Ascending aorta (tissue), 2 donors: ENCODE measurements at places on chromosomes 2 and 18.

DNA sequence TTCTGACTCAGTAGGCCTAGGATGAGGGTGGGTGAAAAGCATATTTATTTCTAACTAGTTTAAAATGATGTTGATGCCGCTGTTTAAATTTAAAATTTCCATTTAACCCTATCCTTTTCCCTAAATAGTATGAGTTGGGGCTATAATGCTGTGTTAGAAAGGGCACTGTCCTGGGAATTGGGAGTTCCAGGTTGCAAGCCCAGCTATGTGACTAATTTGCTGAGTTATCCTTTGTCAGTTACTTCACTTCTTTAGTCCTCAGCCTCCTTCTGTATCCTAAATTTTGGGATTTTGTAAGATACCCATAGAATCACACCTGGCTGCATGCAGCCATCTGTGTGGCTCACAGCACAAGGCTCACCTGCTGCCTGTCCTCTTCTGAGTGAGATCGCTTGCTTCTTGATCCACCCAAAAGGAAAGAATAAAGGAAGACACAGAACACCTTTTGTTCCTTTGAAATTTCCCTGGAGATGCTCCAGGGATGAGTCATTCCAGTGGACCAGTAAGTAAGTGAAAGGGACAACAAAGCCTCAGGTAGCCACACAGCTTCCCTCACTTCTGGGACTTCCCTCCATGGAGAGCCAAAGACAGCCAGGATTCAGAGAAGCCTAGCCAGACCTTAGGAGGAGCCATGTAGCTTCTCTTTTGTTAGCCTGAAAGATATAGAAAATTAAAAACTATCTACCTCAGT lies 97.2 kb downstream of the DTNA start:
- no peak overlapping the region for H3K4me3 ChIP-seq
- H3K27me3 ChIP-seq = no peaks in the 10 kb centered on the region
- peaks cover 9% of the 10 kb centered on the region for H3K4me1 ChIP-seq
- no peaks in the 10 kb centered on the region for H3K36me3 ChIP-seq

GRCh38 chr18:37571266-37571665 lies 5.7 kb upstream of the CELF4 start:
- H3K27me3 ChIP-seq = no peaks in the 10 kb centered on the region
- H3K36me3 ChIP-seq = no peaks in the 10 kb centered on the region
- DNase-seq = no peak
- H3K4me3 ChIP-seq = no peak overlapping the region
- peaks cover 12% of the 10 kb centered on the region for H3K4me1 ChIP-seq
- H3K27ac ChIP-seq = no peak overlapping the region

DNA sequence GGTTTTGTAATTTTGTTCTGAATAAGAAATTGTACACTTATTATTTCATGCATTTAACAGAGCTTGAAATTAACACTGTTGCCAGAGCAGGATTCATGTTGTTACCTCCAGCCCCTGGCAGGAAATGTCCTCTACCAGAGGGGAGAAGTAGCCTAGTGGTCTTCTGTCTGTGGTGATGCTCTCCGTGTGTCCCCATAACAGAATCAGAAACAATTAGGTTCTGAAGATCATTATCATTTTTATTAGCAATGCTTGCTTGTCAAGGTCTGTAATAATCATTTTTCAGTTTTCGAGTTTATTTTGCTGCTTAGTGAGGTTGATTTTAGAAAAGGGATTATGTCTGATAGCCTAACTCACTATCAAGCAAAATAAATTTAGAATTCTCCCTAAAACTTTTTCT lies 116.6 kb upstream of the CNTNAP5 start:
- DNase-seq = no peak
- no peaks in the 10 kb centered on the region for H3K36me3 ChIP-seq
- no peaks in the 10 kb centered on the region for H3K4me1 ChIP-seq
- no peak overlapping the region for H3K4me3 ChIP-seq

- no peak for DNase-seq
- H3K4me1 ChIP-seq = no peaks in the 10 kb centered on the region
- no peak overlapping the region for H3K27ac ChIP-seq
- H3K36me3 ChIP-seq = no peaks in the 10 kb centered on the region
- no peak overlapping the region for H3K4me3 ChIP-seq
- H3K27me3 ChIP-seq = no peaks in the 10 kb centered on the region
Observed at GRCh38 chr2:5977477-5977876, 285.3 kb downstream of the SOX11 start.

GRCh38 chr18:63567276-63567675 lies 19.9 kb upstream of the SERPINB13 start:
- no peak overlapping the region for H3K27ac ChIP-seq
- no peak for DNase-seq
- H3K4me3 ChIP-seq = no peak overlapping the region
- no peaks in the 10 kb centered on the region for H3K4me1 ChIP-seq
- H3K27me3 ChIP-seq = no peaks in the 10 kb centered on the region

- H3K27ac ChIP-seq = no peak overlapping the region
- no peaks in the 10 kb centered on the region for H3K4me1 ChIP-seq
- H3K27me3 ChIP-seq = no peaks in the 10 kb centered on the region
- no peak overlapping the region for H3K4me3 ChIP-seq
- DNase-seq = no peak
Observed at GRCh38 chr18:3481696-3482210, 31.8 kb downstream of the TGIF1 start.
